ENCODE measurements at places on chromosomes 1 and 21.

- DNase-seq = no peak
These were observed 11.3 kb upstream of the PTPRC start for GRCh38 chr1:198627436-198628066.

- DNase-seq = no peak
These were observed 19.9 kb downstream of the CNTN2 start for GRCh38 chr1:205062895-205063294.

GRCh38 chr1:225974454-225974853 lies 24.7 kb downstream of the SDE2 start:
- DNase-seq = no peak

DNA sequence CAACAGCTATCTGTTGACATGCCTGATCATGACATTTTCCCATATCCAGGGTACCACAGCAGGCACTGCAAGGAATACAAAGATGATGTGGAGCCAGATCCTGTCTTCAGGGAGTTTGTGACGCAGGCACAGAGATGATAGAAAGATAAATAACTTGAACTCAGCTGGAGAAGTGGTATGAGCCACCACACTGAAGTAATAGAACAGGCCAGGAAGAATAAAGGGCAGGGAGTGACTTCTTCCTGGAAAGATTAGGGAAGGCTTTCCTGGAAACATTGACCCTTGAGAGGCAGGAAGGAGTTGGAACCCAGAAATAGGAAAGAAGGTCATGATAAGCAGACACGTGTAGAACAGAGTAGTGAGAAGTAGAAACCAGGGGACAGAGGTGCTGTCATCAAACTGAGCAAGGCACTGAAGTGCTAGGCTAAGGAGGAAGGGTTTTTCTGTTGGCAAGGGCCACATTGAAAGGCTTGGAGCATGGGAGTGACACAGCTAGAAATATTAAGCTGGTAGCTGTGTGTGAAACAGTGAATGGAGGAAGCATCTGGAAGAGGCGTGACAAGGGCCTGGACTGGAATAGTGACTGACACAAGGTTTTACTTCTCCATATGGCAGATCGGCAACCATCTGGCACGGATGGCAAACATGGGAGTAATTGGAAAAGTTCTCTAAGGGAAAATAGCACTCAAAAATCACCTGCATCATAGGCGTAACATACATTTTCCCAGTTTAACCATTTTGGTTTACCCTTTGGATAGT lies 68.4 kb downstream of the AK5 start:
- DNase-seq = no peak

Data from left forelimb (tissue), 1 donor.